Esophagus squamous epithelium (tissue), 5 donors: ENCODE measurements at places on chromosomes 12 and 14.

DNA sequence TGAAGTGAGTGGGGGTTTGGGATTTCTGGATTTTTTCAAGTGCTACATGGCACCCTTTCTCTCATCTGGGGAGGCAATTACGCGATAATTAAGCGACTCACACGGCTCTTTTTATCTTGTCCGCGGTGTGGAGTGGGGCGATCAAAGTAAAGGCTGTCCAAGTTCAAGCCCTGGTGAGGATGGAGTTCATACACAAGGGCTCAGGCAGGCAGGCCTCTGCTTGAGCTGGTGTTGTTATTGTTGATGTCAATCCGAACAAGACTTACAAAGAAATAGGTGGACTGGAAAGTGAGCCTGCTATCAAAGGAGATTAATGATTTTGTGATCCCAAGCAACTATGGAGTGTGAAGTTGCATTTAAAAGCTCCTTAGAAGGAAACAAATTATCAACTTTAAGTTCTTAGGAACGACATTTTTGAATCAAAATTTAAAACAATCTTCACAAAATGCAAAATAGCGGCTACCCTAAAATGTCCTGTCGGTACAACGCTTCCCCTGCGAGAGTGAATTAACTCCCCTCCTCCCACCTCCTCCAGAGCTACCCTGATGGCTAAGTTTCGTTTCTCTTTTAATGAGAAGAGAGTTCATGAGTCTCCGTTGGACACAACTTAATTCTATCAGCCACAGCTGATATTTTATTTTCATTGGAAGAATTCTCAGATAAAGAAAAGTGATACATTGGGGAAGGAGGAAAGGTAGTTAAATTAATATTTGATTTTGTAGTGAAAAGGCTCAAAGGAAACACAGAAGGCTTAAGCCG is 5.9 kb downstream of the FOXA1 start:
- peak overlapping the region; percentile 89 for H3K27ac ChIP-seq
- DNase-seq, result no peak
- no peaks in the 10 kb centered on the region for H3K27me3 ChIP-seq
- no peaks in the 10 kb centered on the region for H3K36me3 ChIP-seq
- H3K4me1 ChIP-seq, result peaks cover 5% of the 10 kb centered on the region

GRCh38 chr14:75422169-75422568 is 5.7 kb upstream of the JDP2 start:
- no peak overlapping the region for H3K4me3 ChIP-seq
- H3K36me3 ChIP-seq, result no peaks in the 10 kb centered on the region
- H3K27ac ChIP-seq, result no peak overlapping the region
- peaks cover 15% of the 10 kb centered on the region for H3K4me1 ChIP-seq
- H3K27me3 ChIP-seq, result no peaks in the 10 kb centered on the region

GRCh38 chr14:51454351-51454750 is 197.4 kb upstream of the FRMD6 start:
- H3K4me3 ChIP-seq, result no peak overlapping the region
- no peaks in the 10 kb centered on the region for H3K27me3 ChIP-seq
- peaks cover 10% of the 10 kb centered on the region for H3K4me1 ChIP-seq
- DNase-seq, result no peak
- H3K27ac ChIP-seq, result no peak overlapping the region
- no peaks in the 10 kb centered on the region for H3K36me3 ChIP-seq

DNA sequence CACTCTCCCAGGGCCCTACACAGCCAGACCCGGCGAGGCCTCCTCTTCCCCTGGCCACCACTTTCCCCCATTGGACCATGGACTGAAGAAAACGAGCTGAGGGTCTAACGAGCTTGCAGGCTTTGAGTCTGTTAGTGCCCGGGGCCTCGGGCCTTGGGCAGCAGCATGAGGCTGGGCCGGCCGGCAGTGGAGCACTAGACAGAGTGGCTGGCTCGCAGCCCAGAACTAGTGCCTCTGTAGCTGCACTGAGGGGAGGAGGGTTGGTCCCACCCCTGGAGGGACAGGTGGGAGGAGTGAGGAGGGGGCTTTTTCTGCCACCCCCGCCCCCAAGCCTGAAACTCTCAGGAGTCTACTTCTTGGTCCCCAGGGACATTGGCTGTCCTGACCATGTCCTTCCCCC is 38.7 kb downstream of the SLC6A12 start:
- H3K27ac ChIP-seq, result no peak overlapping the region
- H3K4me1 ChIP-seq, result peaks cover 23% of the 10 kb centered on the region
- no peaks in the 10 kb centered on the region for H3K36me3 ChIP-seq
- H3K27me3 ChIP-seq, result peaks cover 75% of the 10 kb centered on the region
- no peak for DNase-seq
- H3K4me3 ChIP-seq, result no peak overlapping the region

DNA sequence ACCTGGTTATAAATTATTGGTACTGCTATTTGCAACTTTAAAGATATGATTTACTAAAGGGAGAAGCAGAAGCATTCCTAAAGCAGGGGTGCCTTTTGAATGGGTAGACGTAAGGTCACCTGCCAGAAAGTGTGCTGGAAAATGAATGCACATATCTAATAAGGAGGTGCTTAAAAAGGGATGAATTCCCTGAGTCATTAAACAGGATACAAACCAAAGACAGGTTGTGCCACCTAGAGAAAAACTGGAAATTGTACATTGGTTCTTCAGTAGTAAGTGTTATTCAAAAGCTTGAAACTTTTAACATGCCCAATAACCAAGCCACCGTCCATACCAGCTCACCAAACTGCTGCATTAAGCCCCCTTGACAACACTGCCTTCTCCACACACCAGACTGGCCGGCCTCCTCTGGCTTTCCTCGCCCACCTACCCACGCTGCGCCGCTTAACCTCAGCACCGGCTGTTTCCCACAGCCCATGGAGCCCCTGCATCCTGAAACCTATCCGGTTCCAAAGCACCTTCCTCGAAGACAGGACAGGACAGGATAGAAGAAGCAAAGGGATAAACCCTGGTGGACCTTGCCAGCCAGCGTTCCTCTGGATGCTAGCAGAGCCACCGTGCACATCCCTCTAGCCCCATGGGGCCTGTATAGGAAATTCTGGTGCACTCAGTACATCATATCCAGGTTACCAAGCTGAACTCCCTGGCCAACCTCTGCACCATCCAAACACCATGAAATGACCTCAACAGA is 201.5 kb upstream of the CAND1 start:
- H3K4me1 ChIP-seq, result peaks cover 14% of the 10 kb centered on the region
- no peaks in the 10 kb centered on the region for H3K27me3 ChIP-seq
- peak overlapping the region; percentile 94 for H3K27ac ChIP-seq
- H3K4me3 ChIP-seq, result peak overlapping the region; percentile 86
- no peak for DNase-seq
- H3K36me3 ChIP-seq, result no peaks in the 10 kb centered on the region

- H3K27ac ChIP-seq, result no peak overlapping the region
- H3K4me1 ChIP-seq, result no peaks in the 10 kb centered on the region
- H3K27me3 ChIP-seq, result no peaks in the 10 kb centered on the region
- no peak overlapping the region for H3K4me3 ChIP-seq
Observed at GRCh38 chr12:92654929-92655328, 47.9 kb upstream of the PLEKHG7 start.

DNA sequence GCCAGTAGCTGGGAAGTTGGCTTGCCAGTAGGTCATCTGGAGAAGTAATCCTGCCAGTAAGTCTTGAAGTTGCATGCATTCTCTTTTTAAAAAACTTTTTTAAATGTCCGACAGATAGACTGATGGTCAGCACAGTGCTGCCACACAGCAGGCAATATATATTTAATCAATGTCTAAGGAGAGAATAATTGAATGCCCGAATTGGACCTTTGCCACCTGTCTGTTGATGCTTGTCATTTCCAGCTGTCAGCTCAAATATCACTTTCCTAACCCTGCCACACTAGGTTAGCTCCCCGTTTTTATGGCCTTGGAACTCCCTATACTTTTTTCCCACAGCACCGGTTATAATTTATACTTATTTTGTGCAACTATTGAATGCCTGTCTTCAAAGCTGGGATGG is 2.1 kb upstream of the SLC15A4 start:
- H3K36me3 ChIP-seq, result no peaks in the 10 kb centered on the region
- H3K4me1 ChIP-seq, result peaks cover 33% of the 10 kb centered on the region
- no peaks in the 10 kb centered on the region for H3K27me3 ChIP-seq

DNA sequence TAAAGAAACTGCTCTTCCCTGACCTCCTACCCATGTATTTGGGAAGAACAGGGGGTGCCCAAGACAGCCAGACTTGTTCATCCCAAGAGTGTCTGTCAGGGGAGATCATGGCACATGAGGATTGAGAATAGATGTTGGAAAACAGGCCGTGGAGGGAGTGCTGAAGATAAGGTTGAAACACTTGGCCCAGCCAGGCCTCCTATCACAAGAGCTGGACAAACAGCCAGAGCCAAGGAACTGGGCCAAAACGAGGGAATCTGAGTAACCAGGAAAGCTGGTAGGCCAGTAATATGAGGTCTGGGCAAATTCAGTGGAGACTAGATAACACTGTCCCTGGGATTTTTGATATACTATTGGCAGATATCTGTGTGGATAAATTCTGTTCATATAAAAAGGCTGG is 161.7 kb downstream of the TMX1 start:
- H3K27me3 ChIP-seq, result no peaks in the 10 kb centered on the region
- DNase-seq, result no peak
- peaks cover 5% of the 10 kb centered on the region for H3K4me1 ChIP-seq
- no peak overlapping the region for H3K4me3 ChIP-seq

DNA sequence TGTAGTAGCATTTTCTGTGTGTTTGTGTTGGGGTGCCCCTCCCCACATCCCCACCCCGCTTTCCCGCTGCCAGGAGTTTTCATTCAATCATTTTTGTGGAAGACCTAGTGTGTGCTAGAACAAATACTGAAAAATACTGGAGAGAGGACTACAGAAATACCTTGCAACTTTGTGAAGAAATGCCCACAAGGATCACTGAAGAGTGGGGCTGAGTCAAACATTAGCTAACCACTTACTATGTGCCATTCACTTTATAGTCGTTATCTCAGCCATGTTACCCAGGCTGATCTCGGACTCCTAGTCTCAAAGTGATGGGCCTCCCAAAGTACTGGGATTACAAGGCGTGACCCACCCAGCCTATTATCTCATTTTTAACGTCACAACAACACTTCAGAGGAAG is 559 bp upstream of the LMBR1L start:
- no peaks in the 10 kb centered on the region for H3K27me3 ChIP-seq
- peak overlapping the region; percentile 94 for H3K27ac ChIP-seq
- H3K36me3 ChIP-seq, result peaks cover 7% of the 10 kb centered on the region
- peak overlapping the region; percentile 75 for H3K4me3 ChIP-seq

GRCh38 chr12:67141296-67142018 is 127.7 kb upstream of the CAND1 start:
- no peak for DNase-seq
- H3K4me1 ChIP-seq, result no peaks in the 10 kb centered on the region
- no peak overlapping the region for H3K27ac ChIP-seq
- H3K27me3 ChIP-seq, result no peaks in the 10 kb centered on the region

DNA sequence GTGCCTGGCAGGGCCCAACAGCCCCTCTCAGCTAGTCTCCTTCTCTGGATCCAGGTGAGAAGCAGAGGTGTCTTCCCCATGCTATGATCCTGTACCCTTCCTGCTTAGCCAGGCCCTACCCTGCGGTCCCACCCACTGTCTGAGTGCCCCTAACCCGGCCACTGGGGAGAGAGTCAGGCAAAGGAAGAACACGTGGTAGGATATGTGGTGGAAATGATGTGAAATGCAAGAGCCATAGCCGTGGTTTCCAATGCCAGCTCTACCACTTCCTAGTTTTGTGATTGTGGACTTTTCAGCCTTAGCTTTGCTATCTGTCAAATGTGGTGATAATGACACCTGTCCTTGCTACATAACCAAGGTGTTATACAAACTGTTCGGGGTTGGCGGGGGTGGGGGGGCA is 15.8 kb downstream of the KRT2 start:
- no peak overlapping the region for H3K27ac ChIP-seq
- no peaks in the 10 kb centered on the region for H3K4me1 ChIP-seq
- no peaks in the 10 kb centered on the region for H3K36me3 ChIP-seq
- no peaks in the 10 kb centered on the region for H3K27me3 ChIP-seq
- DNase-seq, result no peak
- H3K4me3 ChIP-seq, result no peak overlapping the region

GRCh38 chr12:54056110-54056509 is 2.5 kb downstream of the HOXC4 start:
- peak overlapping the region; percentile 18 for H3K27ac ChIP-seq
- H3K4me1 ChIP-seq, result peaks cover 11% of the 10 kb centered on the region
- no peaks in the 10 kb centered on the region for H3K36me3 ChIP-seq
- DNase-seq, result no peak
- no peaks in the 10 kb centered on the region for H3K27me3 ChIP-seq
- H3K4me3 ChIP-seq, result no peak overlapping the region

GRCh38 chr14:56650979-56651378 is 71.4 kb downstream of the TMEM260 start:
- H3K27me3 ChIP-seq, result no peaks in the 10 kb centered on the region
- H3K4me3 ChIP-seq, result no peak overlapping the region
- no peak overlapping the region for H3K27ac ChIP-seq
- no peaks in the 10 kb centered on the region for H3K36me3 ChIP-seq
- H3K4me1 ChIP-seq, result no peaks in the 10 kb centered on the region

- H3K27ac ChIP-seq, result no peak overlapping the region
- no peaks in the 10 kb centered on the region for H3K36me3 ChIP-seq
Observed at GRCh38 chr12:106873983-106874382, 81.7 kb upstream of the TMEM263 start.

- H3K27ac ChIP-seq, result no peak overlapping the region
- H3K4me3 ChIP-seq, result no peak overlapping the region
- H3K36me3 ChIP-seq, result no peaks in the 10 kb centered on the region
- no peak for DNase-seq
Observed at GRCh38 chr14:39370415-39370814, 61.8 kb downstream of the FBXO33 start.

- no peaks in the 10 kb centered on the region for H3K4me1 ChIP-seq
- no peak overlapping the region for H3K27ac ChIP-seq
- no peaks in the 10 kb centered on the region for H3K36me3 ChIP-seq
- H3K4me3 ChIP-seq, result no peak overlapping the region
- H3K27me3 ChIP-seq, result no peaks in the 10 kb centered on the region
- DNase-seq, result no peak
Observed at GRCh38 chr14:104294983-104295680, 156.7 kb downstream of the KIF26A start.

GRCh38 chr12:86712425-86712843 is 456.2 kb upstream of the MGAT4C start:
- no peak overlapping the region for H3K4me3 ChIP-seq
- no peak for DNase-seq
- no peaks in the 10 kb centered on the region for H3K27me3 ChIP-seq
- H3K4me1 ChIP-seq, result no peaks in the 10 kb centered on the region
- H3K36me3 ChIP-seq, result no peaks in the 10 kb centered on the region

DNA sequence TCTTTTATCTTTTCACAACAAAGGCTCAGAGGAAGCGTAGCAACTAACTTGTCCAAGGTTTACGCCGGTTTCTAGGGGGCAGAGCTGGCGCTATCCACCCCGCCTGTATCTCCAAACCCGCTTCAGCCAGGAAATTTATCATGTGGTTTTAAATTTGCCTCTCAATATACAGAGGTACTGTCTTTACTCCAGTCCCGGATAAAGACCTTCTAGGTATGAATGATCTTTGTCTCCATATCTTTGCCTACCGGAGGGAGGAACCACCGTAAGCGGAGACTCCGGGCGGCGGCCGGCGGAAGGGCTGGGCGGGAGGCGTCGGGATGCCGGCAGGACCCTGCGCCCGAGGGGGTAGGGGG is 693 bp upstream of the RIMKLB start:
- peaks cover 16% of the 10 kb centered on the region for H3K4me1 ChIP-seq
- H3K27me3 ChIP-seq, result no peaks in the 10 kb centered on the region
- H3K27ac ChIP-seq, result peak overlapping the region; percentile 91
